Natural killer cell treated with Interleukin-12 subunit alpha and Interleukin-12 subunit beta and Interleukin-15 and Interleukin-18, amount 100 ng/mL, for 72 hours (primary cell): ENCODE measurements at places on chromosomes 2 and 18.

DNA sequence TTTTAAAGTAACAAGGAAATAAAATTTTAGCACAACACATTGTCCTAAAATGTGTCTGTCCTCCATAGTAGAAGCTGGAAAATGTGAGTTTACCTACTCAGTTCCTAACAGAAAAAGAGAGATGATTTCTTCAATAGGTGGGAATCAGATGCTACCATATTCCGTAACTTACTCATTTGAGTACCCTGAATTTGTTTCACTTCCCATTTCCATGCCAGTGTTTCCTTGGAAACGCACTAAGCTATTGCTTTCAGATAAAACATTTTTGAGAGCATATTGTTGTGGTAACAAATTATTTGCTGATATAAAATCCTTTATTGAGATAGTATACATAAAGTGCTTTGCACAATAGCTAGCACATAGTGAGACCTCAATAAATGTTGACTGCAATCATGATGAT lies 137.5 kb upstream of the BARD1 start:
- no peaks in the 10 kb centered on the region for H3K27me3 ChIP-seq
- H3K27ac ChIP-seq: no peak overlapping the region
- no peak for DNase-seq
- H3K36me3 ChIP-seq: no peaks in the 10 kb centered on the region

DNA sequence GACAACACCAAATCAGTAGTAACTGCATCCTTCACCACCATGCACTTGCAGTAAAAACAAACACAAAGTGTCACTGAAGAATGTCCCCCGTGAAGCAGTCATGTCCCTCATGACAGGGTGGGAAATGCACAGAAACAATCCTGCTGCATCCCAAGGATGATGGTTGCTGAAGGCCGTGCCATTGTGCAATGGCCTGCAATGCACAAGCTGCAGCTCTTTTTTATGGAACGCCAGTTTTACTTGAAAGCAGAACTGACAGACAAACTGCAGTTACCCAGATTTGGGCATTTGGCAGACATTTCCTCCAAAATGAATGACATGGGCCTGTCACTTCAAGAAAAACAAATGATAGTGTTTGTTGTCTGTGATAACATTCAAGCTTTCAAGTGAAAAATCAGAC lies 2.4 kb upstream of the CHST10 start:
- peaks cover 13% of the 10 kb centered on the region for H3K4me1 ChIP-seq
- H3K27me3 ChIP-seq: peaks cover 8% of the 10 kb centered on the region
- no peak for DNase-seq
- no peak overlapping the region for H3K27ac ChIP-seq

DNA sequence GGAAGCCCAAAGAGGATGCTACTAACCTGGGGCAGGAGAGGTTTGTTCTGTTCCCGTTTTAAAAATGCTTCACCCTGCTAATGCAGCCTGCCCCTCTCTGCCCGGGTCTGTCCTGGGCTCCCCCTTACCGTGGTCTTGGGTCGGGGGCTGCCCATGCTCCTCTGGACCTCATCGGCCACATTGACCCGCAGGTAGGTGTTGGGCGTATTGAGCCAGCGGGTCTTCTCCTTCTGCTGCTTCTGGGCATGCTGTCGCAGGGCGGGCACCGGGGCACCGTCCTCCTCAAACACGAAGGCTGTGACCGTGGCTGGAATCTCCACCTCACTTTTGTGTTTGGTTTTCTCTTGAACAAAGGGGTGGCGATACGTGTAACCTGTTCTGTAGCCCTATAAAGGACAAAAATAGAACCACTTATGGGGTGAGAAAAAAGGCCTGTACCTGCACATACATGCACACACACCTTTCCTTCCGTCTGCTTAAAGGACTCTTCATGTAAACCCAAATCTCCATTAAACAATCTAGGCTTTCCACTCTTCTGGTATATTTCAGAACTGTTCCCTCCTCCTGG lies 89.3 kb downstream of the ADD2 start:
- DNase-seq: no peak
- H3K36me3 ChIP-seq: no peaks in the 10 kb centered on the region
- no peak overlapping the region for H3K27ac ChIP-seq
- H3K27me3 ChIP-seq: no peaks in the 10 kb centered on the region

DNA sequence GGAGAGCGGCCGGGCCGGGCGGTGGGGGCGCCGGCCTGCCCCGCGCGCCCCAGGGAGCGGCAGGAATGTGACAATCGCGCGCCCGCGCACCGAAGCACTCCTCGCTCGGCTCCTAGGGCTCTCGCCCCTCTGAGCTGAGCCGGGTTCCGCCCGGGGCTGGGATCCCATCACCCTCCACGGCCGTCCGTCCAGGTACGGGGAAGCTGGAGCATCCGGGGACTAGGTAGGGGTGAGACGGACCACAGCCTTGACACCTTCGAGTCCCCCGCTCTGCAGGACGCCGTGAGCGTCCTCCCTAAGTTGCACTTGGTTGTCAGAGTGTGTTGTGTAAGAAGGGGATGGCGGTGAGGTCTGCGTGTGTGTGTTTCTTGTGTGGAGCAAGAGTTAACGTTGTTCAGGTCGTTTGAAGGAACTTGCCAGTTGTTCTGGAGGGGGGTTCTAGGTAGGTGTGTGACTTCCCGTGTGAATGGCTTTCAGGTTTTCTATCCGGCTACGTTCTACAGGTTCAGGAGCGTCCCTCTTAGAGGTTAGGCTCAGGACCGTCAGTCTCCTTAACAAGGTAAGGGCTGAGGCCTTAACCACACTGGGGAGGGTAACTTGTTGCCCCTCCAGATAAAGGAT lies 393 bp downstream of the IL1R1 start:
- DNase-seq: no peak
- H3K36me3 ChIP-seq: peaks cover 31% of the 10 kb centered on the region
- H3K4me1 ChIP-seq: peaks cover 20% of the 10 kb centered on the region
- peaks cover 41% of the 10 kb centered on the region for H3K27me3 ChIP-seq
- peak overlapping the region; percentile 57 for H3K4me3 ChIP-seq
